ENCODE measurements at places on chromosomes 7 and 10. TPM values are rescaled to one million over a fixed set of nuclear protein-coding genes. Genes with fewer than 3 reads are reported as not detected.

GBX1 gene
- not detected for total RNA-seq

DNA sequence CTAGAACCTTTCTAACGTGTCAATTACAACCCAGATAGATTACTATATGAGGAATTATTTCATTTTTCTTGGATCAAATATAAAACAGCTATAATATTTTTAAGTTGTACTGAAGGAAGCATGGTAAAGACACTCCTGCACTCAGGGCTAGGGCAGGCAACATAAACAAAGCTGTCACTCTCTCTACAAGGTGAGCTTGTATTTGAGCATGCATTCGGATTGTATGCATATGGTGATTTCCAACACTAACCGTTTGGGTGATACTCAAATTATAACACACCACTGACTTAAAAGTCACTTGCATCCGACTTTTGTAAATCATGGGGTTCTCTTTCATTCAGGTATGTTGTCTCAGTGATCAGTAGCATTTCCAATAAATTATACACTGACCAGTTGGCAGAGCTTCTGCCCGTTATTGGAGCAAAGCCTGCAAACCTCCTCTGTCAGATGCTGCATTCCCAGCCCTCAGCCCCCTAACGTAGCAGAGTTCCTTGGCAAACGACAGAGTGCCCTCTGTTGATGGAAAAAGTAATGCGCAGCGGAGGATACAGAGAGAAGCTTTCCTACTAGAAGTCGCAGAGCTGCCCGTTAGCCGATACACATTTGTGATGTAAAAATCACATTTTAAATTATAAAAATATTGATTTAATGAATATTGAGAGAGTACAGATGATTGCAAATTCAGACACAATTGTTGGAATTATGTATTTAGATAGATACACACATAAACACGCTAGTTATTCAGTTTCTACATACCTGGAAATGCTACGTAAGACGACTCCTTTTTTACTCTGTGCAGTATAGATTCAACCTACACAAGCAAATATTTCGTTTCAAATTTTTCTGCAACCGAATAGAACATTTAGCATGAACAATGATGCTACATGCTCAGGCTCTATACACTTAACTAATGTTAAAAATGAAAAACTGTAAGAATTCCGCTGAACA, 173.9 kb upstream of the SP4 start:
- DNase-seq = peak; percentile 25

DNA sequence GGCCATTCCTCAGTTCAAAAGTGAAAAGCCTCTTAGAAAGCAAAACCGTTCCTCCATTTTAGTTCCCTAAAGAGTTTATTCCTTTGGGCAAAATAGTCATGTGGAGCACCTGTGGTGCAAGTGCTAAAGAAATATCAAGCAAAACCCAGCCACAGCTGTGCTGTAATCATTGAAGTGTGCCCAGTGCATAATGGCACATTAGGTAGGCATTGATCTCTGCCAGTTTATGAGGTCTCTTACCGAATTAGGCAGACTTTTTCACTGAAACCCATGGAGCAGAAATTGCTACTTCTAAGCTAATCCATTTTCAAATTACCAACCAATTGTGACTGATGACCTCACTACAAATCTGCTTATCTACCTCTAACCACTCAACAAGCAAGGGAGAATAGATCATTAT, 97.2 kb upstream of the SEMA3A start:
- no peak for DNase-seq

DNA sequence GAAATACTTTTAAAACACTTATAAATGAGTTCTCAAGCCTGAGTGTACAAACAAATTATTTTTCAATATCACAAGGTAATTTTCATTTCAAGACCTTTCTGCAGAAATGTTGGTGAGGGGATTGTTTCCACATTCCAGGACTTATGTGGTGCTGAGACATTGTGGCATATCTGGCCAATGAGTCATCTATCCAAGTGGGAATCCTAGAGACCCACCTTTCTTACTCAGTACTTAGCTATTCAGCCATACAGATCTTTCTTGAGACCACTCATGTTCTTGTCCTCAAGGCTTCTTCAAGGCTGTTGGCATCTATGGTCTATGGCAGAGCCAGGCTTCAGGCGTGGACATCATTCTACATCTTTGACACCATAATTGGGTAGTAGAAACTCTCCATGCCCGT, 225.4 kb downstream of the DKK1 start:
- DNase-seq = no peak

GRCh38 chr10:45515630-45516029, 141.6 kb downstream of the ALOX5 start:
- no peak for DNase-seq
